ENCODE measurements at places on chromosomes 2 and 18.

DNA sequence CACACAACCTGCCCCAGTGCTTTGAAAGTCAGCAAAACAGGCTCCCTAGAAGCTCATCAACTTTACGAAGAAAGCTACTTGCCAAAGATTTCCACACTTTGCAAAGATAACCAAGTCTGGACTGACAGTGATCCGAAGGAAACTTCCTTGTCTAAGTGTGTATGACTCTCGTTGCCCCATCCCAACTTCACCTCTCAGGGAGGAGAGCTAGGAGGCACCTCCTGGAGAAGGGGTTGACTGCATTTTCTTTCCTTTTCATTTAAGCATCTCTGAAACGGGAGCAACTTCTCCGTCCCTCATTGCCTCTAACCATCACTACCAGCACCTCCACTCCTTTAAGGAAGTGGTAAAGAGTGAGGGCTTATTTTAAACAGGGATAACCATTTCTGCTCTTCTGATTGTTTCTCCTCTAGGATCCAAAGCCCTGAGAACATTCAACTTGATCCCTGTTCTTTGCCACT is 7.0 kb downstream of the ZEB2 start:
- peak; percentile 35 for DNase-seq

DNA sequence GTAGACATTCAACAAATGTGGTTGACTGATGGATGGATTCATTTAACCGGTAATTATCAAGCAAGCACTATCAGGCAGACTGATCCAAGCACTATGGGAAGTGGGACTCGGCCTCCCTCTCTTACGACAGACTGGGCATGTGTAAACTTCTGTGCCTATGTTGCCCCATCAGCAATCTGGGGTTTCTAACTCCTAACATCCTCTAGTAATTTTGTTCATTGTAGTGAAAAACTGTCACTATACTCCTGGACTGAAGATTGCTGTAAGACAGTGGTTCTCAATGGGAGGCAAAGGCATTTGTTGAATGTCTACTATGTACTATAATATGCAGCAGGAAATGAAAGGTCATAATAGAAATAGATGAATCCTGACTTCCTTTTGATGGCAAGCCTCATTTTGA is 51.2 kb upstream of the CREB1 start:
- DNase-seq: peak; percentile 47

DNA sequence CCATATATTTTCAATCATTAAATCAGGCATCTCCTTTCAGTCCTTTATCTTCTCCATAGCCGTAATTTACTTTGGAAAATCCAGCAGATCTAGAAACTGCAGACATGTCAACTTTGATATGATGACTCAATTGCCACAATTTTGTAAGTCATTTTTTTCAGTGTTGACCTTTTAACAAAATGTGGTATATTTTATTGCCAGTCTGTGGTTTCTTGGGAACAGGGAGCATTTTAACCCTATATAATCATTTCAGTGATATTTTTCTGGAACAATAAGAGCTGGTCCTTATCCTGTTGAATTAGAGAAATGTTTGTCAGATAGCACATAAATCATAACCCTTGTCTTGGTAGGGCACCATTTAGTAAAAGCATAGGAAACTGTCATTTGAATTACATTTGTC is 90.9 kb upstream of the UBXN4 start:
- DNase-seq: no peak

- DNase-seq: no peak
Observed at GRCh38 chr2:27351802-27352598, 4.6 kb downstream of the GTF3C2 start.

DNA sequence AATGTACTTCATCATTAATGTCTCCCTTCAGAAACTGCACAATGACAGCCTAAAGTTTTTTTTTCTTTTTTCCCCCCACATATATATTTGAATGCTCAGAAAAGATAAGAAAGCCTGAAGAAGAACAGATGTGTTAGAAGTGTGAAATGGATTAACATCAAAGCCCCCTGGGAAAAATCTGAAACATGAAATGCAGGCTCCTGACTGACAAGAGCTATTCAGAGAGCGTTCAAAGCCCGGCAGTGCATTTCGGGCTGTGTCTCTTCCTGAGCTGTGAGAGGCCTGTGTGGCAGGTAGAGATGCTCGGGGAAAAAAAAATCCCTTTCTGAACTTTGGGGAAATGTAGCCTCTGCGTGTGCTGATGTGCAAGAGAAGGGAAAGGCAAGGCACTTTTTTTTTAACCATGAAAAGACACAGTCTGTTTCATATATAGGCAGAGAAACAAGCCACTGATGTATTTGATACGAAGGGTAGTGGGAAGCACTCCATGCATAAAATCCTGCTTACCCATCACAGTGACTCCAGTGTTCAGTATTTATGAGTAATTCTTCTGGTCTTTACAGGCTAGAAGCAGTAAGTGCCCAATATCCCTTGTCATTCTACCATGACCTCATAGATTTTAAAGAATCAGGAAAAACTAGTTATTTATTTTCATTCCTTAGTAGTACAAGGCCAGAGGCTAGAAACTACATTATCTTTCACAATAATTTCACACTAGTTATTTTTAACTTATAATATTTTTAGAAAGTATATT is 1574.2 kb upstream of the PIK3C3 start:
- no peak for DNase-seq

- no peak for DNase-seq
Observed at GRCh38 chr2:24908461-24908901, 11.6 kb downstream of the ADCY3 start.

GRCh38 chr2:64504774-64505720 is 19.1 kb upstream of the AFTPH start:
- peak; percentile 42 for DNase-seq

DNA sequence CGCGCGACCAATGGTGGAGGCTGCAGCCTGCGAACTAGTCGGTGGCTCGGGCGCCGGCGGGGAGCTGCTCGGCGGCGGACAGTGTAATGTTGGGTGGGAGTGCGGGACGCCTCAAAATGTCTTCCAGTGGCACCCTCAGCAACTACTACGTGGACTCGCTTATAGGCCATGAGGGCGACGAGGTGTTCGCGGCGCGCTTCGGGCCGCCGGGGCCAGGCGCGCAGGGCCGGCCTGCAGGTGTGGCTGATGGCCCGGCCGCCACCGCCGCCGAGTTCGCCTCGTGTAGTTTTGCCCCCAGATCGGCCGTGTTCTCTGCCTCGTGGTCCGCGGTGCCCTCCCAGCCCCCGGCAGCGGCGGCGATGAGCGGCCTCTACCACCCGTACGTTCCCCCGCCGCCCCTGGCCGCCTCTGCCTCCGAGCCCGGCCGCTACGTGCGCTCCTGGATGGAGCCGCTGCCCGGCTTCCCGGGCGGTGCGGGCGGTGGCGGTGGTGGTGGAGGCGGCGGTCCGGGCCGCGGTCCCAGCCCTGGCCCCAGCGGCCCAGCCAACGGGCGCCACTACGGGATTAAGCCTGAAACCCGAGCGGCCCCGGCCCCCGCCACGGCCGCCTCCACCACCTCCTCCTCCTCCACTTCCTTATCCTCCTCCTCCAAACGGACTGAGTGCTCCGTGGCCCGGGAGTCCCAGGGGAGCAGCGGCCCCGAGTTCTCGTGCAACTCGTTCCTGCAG is at the start of gene HOXD9:
TSS of gene HOXD9 (plus strand) at position 37 of the 728 bp plus-strand sequence. CDS start at position 87, 50 bp downstream.
- DNase-seq: no peak

- no peak for DNase-seq
Observed at GRCh38 chr2:43743706-43744105, 30.1 kb upstream of the DYNC2LI1 start.

GRCh38 chr2:225614915-225615314 is 215.4 kb downstream of the NYAP2 start:
- no peak for DNase-seq

DNA sequence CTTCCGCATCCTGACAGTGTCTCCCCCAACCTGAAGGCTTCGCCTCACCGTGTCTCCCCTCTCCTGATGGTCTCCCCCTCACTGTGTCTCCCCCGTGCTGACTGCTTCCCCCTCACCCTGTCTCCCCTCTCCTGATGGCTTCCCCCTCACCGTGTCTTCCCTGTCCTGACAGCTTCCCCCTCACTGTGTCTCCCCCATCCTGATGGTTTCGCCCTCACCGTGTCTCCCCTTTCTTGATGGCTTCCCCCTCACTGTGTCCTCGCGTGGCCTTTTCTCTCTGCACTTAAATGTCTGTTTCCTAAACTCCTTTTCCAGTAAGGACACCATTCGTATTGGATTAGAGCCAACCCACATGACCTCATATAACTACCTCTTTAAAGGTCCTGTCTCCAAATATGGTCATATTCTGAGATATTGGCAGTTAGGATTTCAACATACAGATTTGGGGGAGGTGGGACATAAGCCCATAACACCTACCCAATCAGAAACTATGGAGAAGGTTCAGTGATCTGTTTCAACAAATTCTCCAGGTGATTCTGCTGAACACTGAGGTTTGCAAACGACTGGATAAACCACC is 47.9 kb upstream of the RAB27B start:
- no peak for DNase-seq

DNA sequence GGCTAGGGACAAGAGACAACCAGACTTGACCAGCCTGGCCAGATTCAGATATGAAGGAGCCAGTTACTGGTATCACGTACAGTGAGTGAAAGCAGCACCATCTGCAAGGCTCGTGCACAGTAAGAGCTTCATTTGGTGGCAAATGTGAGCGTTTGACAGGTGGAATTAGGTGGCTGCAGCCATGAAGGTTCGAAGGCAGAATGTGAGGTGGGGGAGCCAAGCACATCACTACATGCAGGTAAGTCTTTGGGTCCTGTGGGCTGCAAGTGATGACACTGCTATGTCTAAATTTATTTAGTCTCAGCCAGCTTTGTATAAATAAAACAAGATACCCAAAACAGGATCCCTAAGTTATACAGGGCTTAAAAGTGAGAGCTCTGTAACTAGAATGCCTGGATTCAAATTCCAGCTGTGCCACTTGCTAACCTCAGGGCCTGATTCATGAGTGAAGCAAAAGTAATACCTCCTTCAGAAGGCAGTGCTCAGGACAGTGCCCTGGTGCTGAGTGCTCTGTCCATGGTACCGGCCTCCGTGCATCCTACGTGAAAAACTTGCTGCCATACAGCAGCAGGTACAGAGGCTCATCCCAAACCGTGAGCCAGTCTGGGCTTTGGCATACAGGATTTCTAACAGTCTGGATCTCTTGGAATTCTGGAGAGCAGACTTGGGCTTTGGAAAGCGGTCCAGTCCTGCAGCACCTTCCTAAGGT is 18.6 kb downstream of the DDX18 start:
- DNase-seq: no peak

- DNase-seq: no peak
Observed at GRCh38 chr2:19460761-19461160, 102.3 kb upstream of the OSR1 start.

- no peak for DNase-seq
Observed at GRCh38 chr2:170465241-170465640, 249.9 kb upstream of the SP5 start.

- DNase-seq: peak; percentile 99
Observed at GRCh38 chr2:203014456-203015199, at the start of gene NBEAL1. TSS of gene NBEAL1 (plus strand) at chr2:203014875. CDS start at chr2:203016385, 1,510 bp downstream.

DNA sequence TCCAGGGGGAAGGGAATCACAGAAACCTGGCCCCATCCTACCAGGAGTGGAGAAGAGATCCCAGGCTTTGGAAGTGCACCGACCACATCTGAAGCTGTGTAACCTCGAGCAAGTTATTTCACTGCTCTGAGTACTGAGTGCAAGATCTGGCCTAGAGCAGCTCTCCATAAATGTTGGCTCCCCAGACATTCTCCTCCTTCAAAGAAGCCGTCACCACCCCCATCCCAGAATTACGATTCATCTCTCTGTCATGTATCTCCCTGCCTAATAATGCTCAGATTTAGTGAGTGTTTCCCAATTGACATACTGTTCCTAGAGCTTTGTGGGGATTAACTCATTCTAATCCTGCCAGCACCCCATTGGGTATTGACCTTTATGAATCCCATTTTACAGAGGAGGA is 51.7 kb downstream of the TNS1 start:
- DNase-seq: no peak

DNA sequence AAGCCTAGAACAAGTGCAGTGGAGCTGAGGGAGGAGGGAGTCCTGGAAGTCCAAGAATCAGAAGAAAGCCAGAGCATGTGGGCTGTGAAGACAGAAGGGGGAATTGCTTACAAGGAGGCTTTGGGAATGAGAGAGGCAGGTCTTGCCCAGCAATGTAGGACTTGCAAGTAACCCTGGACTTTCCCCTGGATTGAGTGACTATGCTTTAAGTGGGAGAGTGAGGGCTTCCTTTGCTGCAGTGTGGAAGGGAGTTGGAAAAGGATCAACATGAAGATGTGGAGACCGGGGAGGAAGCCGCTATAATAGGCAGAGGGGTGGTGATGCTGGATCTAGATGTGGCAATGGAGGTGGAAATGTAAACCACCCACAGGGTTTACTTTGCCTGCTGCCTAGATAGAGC is 13.8 kb upstream of the SCYGR1 start:
- peak; percentile 38 for DNase-seq

DNA sequence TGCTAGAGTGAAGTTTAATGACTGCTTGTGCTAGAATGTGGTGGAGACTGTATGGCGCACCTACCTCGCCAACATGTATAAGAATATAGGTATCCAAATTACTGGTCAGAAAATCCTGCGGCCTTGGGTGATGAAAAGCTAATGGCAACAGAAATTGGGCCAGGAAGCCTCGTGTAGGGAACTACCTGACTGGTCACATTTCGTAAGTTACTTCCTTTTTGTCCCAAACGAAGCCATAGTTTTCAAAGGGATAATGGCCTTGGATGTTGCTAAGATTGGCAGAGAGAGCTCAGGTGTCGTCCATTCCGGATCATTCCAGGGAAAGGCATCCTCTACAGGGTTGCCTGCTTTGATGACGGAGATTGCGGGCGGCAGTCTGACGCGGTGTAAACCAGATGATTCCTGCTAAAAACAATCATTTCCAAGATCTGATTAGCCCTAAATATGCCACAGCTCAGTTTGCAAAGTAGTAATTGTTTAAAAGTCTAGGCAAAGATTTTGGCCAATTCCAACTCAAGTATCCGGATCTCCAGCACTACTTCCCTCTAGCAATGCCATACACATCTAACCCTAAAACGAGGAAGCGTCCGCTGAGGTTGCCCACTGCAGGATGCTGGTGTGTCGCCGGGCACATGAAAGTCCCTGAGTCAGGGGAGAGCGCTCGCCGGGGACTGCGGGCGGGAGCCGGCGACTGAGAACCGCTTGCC is 708 bp upstream of the MALT1 start:
- peak; percentile 95 for DNase-seq

GRCh38 chr2:233413046-233413445 is 58.8 kb downstream of the DGKD start:
- DNase-seq: no peak

DNA sequence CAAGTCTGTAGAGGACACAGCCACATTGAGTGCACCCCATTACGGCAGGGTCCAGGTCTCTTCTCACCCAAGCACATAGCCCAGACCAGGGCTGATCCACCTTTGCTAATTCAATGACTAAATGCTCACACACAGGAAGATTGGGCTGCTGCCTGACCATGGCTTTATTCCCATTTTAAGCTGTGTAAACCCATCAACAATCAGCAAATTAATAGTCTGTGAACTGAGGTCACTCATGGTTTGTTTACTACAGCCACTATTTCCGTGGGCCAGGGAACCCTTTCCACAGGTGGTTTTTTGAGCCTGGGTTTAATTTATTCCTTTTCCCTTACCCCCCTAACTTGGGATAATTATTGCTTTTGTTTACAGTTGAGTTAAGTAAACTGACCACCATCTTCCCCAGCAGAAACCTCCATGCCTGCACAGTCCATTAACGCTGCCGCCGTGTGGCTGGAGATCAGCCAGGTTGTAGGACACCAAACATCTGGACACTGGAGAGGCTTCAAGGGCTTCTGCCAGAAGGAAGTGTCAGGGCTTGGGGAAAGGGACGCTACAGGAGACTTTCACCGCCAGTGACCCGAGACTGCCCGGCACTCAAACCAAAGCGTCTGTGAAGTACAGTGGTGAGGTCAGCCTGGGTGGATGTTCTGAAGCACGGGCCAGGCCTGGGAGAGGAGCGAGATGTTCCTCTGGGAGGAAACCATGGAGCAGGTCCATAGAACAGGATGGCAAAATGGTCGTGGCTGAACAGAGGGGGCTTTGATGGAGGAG is 282.9 kb downstream of the DYSF start:
- DNase-seq: no peak
